Mucosa of descending colon (tissue), 3 donors: ENCODE measurements at places on chromosomes 4 and X. TPM values are rescaled to one million over a fixed set of nuclear protein-coding genes. Genes with fewer than 3 reads are reported as not detected.
A peak's percentile ranks its signal among the peaks of the same experiment; 100 is the strongest.

DNA sequence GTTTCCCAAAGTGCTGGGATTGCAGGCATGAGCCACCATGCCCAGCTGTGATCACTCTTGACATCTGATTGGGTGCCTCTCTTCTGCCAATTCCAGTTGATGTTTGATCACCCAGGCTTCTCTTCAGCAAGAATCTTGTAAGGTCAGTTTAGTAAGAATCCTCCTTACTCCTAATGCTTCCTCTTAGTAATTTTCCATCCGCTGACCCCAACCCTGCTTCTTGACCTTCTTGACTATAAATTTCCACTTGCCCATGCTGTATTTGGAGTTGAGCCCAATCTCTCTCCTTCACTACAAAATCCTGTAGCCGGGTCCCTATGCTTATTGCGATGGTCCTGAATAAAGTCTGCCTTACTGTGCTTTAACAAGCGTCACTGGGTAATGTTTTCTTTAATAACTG, 75.4 kb downstream of the DDIT4L start:
- DNase-seq: no peak

The AR gene
- 4.6 TPM for total RNA-seq

DNA sequence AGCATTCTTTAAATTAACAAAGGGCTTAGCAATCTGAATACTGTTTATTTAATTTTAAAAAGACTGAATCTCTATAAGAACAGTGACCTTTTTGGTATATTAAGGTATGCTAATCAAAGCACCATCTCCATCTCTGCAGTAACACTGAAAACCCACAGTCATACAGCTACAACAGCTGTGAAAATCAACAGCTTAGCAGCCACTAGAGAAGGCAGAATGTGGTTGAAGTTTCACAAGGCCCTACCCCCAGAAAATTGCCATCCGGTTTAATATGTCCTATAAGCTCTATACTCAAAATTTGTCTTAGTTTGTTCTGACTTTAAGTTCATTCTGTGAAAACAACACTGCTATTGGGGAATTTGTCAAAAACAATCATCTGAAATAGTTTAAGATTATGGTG, 128.7 kb downstream of the OPHN1 start:
- no peak for DNase-seq

DNA sequence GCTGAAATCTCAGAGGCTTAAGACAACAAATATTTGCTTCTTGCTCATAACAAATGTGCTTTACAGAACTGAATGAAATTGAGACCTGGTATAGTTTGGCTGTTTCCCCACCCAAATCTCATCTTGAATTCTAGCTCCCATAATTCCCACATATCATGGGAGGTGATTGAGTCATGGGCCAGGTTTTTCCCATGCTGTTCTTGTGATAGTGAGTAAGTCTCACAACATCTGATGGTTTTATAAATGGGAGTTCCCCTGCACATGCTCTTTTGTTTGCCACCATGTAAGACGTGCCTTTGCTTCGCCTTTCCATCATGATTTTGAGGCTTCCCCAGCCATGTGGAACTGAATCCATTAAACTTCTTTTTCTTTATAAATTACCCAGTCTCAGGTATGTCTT, 221.1 kb upstream of the DIPK2B start:
- no peak for DNase-seq

- DNase-seq: no peak
These were observed 119.9 kb downstream of the EGF start for GRCh38 chr4:110032603-110033002.

- DNase-seq: no peak
These were observed 860 bp upstream of the RPS6KA3 start for GRCh38 chrX:20267607-20267930.

The RADX gene
- 1.3 TPM for total RNA-seq

- peak; percentile 32 for DNase-seq
These were observed 45.8 kb downstream of the SLC39A8 start for GRCh38 chr4:102299354-102300107.

- no peak for DNase-seq
These were observed 94.1 kb downstream of the GC start for GRCh38 chr4:71689822-71690221.

DNA sequence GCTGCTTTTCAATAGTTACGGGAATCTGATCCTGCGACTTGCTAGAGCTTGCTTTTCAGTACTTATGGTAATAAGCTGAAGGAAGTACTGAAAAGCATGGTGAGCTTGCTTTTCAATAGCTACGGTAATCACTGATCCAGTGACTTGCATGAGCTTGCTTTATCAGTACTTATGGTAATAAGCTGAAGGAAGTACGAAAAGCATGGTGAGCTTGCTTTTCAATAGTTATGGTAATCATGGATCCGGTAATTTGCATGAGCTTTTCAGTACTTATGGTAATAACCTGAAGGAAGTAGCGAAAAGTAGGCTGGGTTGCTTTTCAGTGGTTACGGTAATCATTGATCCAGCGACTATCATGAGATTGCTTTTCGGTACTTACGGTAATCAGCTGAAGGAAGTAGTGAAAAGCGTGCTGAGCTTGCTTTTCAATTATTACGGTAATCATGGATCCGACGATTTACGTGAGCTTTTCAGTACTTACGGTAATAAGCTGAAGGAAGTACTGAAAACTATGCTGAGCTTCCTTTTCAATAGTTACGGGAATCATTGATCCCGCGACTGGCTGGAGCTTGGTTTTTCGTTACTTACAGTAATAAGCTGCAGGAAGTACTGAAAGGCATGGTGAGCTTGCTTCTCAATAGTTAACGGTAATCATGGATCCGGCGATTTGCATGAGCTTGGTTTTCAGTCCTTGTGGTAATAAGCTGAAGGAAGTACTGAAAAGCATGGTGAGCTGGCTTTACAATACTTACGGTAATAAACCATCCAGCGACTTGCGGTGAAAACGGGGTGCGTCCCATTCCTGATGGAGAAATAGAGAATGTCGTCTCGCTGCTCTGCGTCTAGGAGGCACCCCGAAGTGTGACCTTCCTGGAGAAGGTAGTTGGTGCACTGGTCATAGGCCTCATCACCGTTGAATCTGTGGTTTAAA, 6.5 kb downstream of the CRLF2 start:
- no peak for DNase-seq

- DNase-seq: no peak
These were observed 477 bp downstream of the SLC35A2 start for GRCh38 chrX:48910926-48911411.

DNA sequence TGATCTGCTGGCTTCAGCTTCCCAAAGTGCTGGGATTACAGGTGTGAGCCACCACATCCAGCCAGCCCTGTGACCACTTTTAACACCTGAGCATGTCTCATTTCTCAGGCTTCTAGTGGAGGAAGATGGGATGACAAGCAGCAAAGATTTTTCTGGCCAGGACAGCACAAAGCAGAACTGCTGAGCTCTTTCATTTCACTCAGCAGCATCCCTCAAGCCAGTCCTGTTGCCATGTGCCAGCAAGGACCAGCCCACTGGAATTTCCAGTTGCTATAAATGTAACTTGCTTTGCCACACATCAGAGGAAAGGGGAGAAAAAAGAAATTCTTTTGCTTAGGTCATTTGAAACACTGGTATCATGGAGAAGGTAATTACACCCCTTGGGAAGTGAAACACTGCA, 75.9 kb downstream of the SLC9A7 start:
- DNase-seq: no peak

- DNase-seq: no peak
These were observed 29.9 kb downstream of the C4orf51 start for GRCh38 chr4:145709843-145710242.

- peak; percentile 52 for DNase-seq
These were observed 36.7 kb downstream of the FGFRL1 start for GRCh38 chr4:1047976-1048772.

GRCh38 chr4:4673070-4673469, 131.2 kb upstream of the STX18 start:
- peak; percentile 40 for DNase-seq

- no peak for DNase-seq
These were observed 1.3 kb downstream of the MSX1 start for GRCh38 chr4:4860600-4861389.

DNA sequence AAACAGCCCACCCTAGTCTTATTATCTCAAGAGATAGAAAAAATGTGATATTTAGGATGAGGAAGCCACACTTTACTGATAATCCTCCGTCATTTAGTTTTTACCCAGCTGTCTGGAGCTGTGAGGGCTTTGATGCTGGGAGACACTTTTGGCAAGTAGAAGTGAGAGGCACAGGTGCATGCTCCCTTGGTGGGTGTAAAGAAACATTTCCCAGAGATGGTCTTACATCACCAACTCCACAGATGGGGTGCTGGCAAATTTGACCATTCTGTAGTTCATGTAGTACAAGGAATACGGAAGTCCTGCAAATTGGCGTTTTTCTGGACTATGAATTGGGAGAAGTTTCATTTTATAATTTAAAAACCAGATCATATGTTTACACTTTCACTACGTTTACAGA, 28.5 kb downstream of the TRIM61 start:
- no peak for DNase-seq

The SLITRK2 gene
- 0.09 TPM for total RNA-seq

GRCh38 chrX:531611-531936, 99.0 kb upstream of the SHOX start:
- no peak for DNase-seq

GRCh38 chrX:526295-527224, 104.0 kb upstream of the SHOX start:
- no peak for DNase-seq

GRCh38 chr4:21991562-21991961, 43.0 kb upstream of the KCNIP4 start:
- no peak for DNase-seq

DNA sequence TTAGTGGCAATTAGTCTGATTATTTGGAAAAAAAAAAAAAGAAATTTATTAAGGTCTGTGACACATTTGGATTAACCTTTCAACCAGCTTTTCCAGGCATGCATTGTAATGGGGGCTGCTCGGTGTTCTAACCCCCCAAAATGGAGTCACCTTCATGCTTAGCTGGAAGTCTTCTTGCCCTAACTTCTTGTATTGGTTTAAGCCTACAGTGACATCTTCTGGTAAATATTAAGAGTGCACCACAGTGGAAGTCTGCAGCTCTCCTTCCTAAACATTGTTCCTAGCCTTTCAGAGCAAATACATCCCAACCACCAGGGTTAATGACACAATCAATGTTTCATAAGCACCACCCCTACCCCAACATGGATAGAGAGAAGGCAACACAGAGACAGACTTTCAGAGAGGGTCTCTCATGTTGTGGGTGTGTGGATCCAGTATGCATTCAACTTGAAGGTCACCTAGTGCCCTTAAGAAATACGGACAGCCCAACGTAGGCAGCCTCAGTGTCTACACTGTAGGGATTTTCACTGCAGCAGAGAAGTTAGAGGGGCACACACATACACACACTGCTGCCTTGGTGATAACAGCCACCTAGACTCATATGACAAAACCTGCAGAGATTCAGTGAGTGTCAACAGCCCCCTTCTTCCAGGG, 142.9 kb upstream of the MBNL3 start:
- no peak for DNase-seq

DNA sequence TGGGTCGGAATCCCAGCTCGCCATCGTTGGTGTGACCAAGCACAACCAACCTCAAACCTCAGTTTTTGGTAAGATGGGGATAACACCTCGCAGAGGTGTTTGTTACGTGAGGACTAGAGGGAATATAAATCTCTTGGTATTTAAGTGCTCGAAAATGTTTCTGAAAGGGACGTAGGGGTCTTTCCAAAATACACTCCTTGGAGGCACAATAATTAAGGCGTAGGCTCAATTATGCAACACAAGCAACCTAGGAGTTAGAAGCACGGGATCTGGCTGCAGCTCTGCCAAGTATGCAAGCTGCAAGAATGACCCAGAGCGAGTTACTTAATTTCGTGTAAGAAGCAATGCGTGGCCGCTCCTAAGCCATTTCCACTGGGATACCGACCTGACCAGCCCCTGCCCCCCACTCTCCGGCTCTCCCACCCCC, 552 bp downstream of the ADH5 start:
- peak; percentile 63 for DNase-seq

DNA sequence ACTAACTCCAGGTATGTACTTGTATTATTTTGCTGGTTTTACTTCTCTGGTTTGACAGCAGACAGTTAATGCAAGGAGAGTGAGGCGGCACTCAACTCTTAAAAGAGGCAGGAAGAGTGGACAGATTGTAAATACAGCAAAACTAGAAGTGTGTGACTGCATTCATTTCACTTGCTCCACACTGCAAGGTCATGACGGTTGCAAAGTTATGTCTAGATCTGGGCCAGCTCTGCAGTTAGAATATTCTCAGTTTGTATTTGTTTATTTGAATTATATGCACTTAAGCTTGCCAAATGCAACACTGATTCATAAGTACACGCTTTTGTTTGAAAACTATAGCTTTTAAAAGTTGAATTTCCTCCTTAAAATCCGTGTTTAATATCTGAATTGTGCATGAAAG, 148.9 kb downstream of the STIM2 start:
- no peak for DNase-seq

The DCAF12L1 gene
- not detected for total RNA-seq

GRCh38 chr4:102574317-102574716, 73.2 kb downstream of the NFKB1 start:
- no peak for DNase-seq

DNA sequence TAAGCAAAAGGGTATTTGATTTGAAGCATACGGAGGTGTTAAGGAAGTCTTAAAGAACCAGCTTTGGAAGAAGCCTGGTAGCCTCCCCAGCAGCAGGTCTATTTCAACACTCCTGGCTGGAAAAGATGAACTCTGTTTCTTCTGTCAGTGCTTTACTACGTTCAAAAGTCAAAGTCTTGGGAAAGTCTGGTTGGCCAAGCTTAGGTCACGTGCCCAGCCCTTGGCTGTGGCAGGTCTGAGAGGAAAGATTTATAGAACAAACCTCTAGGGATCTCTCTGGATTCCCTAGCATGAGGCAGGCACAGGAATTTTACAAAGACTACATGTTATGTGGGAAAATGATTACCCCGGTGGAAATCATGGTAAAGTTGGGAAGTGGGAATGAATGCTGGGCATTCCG, 8.6 kb upstream of the ARHGAP10 start:
- DNase-seq: no peak

The FRMPD4 gene
- 0.34 TPM for total RNA-seq

DNA sequence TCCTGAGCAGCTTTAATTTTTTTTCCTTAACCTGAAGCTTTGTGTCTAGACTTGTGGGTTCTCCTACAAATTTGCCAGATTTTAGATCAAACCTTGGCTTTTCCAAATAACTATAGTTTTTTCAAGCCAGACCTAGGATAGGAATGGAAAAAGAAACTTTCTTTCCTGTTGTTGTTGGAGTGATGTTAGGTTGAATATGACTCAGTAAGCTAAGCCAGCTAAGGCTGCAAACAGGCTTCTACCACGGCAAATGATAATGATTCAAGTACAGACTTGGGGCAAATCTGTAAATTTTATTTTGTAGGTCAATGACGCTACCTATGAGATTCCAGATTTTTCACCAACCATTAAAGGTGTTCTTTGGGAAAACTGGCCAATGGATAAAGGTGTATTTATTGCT, 45.6 kb downstream of the WDR19 start:
- no peak for DNase-seq

GRCh38 chr4:134027931-134028330, 173.7 kb downstream of the PABPC4L start:
- no peak for DNase-seq

GRCh38 chr4:46270986-46271596, 118.8 kb downstream of the GABRA2 start:
- no peak for DNase-seq
